ENCODE measurements at places on chromosomes 16 and 17.

DNA sequence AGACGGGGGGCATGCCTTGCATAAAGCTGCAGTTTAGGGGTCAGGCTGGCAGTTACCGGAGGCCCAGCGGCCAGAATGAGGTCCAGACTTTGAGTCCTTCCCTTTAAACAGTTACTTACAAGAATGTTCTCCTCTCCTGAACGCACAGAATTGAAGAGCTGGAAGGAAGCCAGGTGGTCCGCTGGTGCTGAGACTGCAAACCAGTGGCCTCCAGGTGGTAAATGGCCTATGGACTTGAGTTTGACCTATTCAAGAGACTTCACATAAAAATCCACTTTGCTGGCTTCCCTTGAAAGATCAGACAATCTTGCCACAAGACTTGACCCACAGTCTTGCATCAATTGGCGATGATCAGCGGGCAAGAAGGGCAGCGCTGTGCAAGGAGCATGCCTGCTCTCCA is 14.7 kb upstream of the SEZ6 start:
- no peak for DNase-seq

DNA sequence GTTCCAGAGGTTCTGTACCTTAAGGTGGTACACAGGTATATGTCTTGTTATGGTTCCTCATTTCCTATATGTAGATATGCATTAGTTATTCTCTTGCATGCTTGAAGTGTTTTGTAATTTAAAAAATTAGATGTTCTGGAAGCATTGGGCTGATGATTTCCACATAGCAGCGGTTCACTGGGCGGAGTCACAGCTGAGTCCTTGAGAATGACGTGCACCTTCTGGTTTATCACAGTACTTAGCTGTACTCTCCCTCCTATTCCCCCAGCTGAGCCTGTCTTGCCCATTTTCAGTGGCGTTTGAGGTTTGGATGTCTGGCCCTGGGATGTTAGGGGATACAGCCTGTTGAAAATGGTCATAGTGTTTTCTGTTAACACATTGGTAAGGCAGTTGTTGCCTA is 327.1 kb downstream of the SNX29 start:
- no peak for DNase-seq

GRCh38 chr17:11205659-11206058 is 35.4 kb upstream of the SHISA6 start:
- DNase-seq: no peak

DNA sequence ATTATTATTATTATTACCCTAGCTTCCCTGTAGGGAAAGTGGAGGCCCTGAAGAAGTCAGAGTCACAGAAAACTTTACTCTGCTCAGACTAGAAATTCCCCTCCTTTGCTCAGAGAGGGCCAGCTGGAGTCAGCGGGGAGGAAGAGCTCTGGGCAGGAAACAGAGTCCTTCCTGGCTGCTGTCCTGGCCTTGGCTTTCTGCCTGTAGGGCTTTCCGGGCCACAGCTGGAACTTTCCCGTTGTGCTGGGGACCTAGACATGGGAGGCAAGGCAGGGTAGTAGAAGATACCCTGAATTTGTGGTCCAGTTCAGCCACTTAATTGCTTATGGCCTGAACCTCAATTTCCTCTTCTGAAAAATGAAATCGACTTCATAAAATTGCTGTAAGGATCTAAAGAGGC is 14.0 kb upstream of the CCL2 start:
- peak; percentile 69 for DNase-seq

DNA sequence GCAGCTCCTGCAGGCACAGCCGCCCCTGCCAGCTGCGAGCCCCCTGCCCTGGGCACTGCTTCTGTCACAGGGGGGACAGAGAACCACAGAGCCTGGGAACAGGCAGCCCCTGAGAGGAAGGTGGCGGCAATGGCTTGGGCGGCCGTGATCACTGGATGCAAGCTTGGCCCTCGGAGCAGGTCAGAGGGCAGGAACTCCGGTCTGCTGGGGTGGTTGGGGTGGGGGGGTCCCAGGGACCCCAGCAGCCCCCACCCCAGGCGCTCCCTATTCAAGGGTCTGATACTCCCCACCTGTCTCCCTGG is 1.9 kb upstream of the CYBA start:
- no peak for DNase-seq

DNA sequence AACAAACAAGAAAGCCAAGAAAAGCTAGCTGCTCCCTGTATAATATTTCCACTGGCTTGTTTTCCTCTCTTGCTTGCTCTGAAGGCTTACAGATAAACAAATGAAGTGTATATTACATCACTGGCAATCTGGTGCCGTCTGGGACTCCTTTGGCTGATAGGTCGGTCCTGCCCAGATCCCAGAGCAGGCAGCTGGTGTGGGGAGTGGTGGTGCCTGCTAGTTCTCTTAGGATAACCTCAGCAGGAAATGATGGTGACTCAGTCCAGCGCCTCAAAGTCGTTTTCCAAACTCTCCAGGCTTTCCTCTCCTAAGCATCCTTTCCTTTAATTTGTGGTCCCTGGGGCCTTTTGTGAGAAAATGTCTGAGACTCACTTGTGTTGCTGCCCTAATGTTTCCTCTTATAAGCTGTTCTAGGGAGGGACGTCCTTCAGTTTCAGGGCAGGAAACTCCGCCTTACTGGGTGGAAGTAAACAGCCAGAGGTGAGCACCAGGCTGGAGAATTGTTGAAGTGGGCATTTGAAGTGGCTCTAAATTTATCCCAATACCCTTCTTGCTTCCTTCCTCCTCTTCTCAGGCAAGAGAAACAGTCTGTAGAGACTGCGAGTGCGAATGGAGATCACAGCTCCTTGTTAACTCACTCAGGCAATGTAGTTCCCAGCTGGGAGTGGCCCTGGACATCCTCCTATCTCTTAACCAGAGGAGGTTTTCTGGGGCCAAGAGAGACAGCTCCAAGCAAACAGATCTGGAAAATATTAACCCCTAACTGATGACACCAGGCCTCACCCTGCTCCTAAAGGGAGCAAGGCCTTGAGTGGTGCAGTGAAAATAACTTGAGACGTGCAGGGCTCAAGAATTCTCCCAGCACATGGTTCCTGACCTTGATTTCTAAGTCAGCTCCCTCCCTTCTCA is 34.9 kb downstream of the CD300LF start:
- no peak for DNase-seq

Measured in AML-193 (cell line).